Glutamatergic neuron (in vitro differentiated cells): ENCODE measurements at places on chromosomes 7 and 10.
A peak's percentile ranks its signal among the peaks of the same experiment; 100 is the strongest.

- DNase-seq, result peak; percentile 39
Observed at GRCh38 chr7:127809261-127809702, 157.3 kb downstream of the SND1 start.

- DNase-seq, result no peak
Observed at GRCh38 chr7:140390034-140390433, 8.3 kb downstream of the SLC37A3 start.

- no peak for DNase-seq
Observed at GRCh38 chr7:26321435-26321834, 29.8 kb downstream of the SNX10 start.

- no peak for DNase-seq
Observed at GRCh38 chr7:6419310-6419773, 28.4 kb downstream of the DAGLB start.

- DNase-seq, result no peak
Observed at GRCh38 chr7:143048827-143049226, 3.3 kb upstream of the OR6V1 start.

- DNase-seq, result no peak
Observed at GRCh38 chr7:23333671-23334246, 34.6 kb downstream of the MALSU1 start.

DNA sequence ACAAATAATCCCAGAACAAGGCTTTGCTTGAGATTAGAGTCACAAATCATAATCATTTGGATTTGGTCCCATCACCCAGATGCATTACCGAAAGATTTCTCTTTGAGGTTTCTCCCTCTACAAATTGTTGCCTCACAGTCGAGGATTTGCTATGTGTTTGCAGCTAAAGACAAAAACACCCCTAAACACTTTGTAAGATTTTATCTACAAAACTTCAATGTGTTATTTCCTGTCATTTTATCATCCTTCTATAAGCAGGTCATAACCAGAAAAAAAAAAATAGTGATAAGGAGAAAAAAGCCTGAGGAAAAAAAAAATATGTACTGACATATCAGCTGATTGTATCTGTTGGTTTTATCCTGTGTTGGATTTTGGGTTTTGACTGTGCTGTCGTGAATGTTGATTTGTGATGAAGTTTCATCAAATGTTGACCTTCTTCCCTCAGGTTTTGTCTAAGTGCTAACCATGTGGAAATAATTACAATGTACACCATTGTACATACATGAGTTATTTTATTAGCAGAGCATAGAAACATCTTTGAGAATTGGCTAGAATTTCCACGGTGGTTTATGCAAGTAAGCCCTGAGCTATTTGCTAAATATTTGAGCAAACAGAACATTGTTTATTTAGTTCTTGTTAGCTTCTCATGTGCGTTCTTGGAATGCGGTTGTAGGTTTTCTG lies 274.4 kb downstream of the NEBL start:
- no peak for DNase-seq

- no peak for DNase-seq
Observed at GRCh38 chr10:121490871-121491519, 107.2 kb downstream of the FGFR2 start.

- no peak for DNase-seq
Observed at GRCh38 chr7:42469341-42469740, 232.3 kb upstream of the GLI3 start.

- DNase-seq, result no peak
Observed at GRCh38 chr10:49498425-49498824, 40.5 kb downstream of the ERCC6 start.

DNA sequence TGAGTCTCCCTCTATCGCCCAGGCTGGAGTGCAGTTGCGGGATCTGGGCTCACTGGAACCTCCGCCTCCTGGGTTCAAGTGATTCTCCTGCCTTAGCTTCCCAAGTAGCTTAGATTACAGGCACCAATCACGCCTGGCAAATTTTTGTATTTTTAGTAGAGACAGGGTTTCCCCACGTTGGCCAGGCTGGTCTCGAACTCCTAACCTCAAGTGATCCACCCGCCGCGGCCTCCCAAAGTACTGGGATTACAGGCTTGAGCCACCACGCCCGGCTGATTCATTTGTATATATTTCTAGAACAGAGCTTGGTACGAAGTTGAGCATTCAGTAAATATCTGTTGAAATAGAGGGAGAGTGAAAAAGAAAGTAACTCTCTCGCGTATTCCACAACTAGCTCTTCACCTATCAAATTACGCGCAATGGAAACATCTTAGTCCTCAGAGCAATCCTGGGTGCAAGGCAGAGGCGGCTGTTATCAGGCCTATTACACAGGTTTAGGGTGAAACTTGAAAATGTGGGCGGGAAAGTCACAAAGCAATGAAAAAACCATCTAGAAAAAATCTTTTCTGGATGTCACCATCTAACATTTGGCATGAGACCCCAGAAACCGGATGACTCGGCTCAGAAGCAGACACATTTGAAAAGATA lies 707 bp upstream of the GHITM start:
- no peak for DNase-seq
